ENCODE measurements at places on chromosomes 13 and 19.

DNA sequence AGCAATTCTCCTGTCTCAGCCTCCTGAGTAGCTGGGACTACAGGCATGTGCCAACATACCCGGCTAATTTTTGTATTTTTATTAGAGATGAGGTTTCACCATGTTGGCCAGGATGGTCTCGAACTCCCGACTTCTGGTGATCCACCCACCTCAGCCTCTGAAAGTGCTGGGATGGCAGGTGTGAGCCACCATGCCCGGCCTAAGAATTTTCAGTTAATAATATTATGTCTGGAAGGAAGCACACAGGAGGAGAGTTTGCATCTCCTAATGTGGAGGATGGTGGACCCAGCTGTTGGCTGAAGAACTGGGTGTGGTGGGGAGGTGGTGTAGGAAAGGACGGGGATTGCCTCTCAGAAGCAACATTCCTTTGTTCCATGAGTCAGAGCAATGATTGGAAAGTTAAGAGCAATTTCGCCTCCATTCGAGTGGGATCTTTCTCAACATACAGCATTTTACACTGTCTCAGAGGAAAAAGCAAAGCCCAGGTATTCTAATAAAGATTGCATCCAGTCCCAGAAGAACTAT is 11.9 kb downstream of the PDCD2L start:
- no peak for DNase-seq

- DNase-seq = peak; percentile 47
These were observed 21.9 kb downstream of the IPO5 start for GRCh38 chr13:97975280-97975847.

GRCh38 chr13:32695602-32696250 is 109.5 kb downstream of the PDS5B start:
- no peak for DNase-seq

DNA sequence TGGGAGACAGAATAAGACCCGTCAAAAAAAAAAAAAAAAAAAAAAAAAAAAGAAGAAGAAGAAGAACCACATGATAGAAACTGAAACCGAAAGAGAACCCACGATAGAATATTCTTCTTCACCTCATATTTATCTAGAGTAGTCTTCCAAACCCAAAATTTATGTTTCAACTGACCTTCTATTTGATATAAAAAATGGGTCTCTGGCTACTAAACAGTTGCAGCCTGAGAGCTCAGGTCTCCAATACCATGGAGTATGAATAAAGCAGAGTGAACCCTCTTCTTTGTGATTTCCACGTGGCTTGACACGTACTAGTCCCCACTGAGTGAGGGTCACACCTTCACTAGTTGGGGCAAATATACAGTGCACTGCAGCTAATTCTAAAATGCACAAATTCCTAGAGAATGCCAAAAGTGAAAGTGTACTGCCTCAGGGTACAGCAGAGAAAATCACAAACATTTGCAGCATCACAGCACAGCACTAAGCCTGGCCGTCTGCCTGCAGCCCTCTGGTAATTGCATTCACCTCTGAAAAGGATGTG is 30.8 kb upstream of the RFC3 start:
- no peak for DNase-seq

DNA sequence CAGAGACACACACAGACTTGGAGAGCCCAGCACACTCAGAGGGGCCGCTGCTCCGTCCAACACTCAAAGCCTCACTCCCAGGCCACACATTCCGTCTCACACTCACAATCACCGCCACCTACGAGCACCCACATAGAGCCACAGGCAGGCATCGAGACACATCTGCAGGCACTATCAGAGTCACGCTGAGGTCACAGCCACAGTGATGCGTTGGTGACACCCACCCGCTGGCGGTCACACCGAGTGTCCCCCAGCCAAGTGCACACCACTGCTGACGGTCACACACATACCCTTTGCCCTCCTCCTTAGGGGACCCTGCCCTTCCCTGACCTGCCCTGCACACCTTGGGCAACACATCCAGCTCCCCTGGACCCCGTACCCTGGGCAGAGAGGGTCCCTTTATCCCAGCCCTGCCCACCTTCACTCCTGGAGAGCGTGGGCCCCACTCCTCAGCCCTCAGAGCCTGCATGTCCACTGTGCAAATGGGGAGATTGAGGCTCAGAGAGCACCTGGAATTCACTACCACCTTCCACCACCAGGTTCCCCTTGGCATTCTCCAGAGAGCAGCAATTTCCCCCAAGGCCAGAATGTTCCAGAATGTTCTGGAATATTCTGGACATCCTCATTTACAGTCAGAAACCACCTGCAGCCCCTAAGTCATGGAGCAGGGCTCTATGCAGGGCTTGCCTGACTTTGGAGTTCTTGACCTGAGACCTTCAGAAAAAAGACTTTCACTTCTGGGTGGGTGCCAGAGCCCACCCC is 5.4 kb downstream of the FUT5 start:
- DNase-seq = no peak

- no peak for DNase-seq
These were observed 9.7 kb downstream of the CILP2 start for GRCh38 chr19:19547674-19548336.

DNA sequence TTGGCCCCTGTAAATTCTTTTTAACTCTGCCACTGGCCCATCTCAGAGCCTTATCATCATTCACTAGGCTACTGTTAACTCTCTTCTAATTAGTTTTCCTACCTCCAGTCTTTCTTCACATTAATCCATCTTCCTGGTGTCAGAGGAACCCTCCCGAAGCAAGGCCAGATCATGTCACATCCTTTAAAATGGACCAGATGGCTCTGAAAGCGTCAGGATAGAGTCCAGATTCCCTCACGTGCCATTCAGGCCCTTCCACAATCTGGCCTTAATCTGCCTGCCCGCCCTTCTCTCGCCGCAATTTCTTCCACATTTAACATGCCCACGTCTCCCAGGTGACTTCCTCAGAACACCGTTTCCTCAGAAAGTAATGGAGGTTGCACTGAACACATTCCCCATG is 86.5 kb downstream of the RFC3 start:
- no peak for DNase-seq

DNA sequence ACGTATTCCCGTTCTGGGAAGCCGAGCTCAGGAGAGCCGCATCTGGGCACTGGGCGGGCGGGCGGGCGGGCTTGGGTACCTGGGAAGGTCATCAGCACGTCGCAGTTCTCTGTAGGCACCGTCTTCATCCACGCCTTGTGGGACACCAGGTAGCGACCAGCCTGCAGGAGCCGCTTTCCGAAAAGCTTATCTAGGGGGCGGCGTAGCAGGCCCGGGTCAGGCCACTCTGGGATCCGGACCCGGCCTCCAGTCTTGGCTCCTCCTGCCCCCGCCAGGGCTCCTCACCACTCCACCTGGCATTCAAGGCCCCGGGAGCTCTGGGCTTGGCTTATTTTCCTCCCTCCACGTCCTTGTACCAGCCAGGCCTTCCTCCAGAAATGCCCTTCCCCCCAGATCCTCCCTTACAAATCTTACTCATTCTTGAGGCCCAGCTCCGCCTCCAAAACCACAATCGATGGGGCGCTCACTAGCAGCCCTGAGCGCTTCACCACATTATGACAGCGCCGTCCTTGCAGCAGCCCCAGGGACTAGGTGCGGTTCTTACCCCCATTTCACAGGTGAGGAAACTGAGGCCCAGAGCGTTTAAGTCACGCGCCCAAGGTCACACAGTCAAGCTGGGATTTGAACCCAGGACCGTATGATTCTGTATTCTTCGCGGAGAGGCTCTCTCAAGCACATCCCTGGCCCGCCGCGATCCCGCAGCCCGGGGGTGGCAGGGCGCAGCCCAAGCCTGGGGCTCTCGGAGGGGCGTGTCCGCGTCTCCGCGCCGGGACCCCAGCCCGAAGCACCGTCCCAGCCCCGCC is 843 bp downstream of the ANO8 start:
- peak; percentile 89 for DNase-seq

GRCh38 chr13:40657951-40658350 is 8.5 kb downstream of the FOXO1 start:
- DNase-seq = no peak
